ENCODE measurements at places on chromosomes 1 and 21.

- peak; percentile 65 for DNase-seq
Measured at GRCh38 chr1:222275729-222276465, 272.0 kb downstream of the HHIPL2 start.

- DNase-seq, result peak; percentile 48
Measured at GRCh38 chr1:181179987-181180365, 91.5 kb downstream of the IER5 start.

DNA sequence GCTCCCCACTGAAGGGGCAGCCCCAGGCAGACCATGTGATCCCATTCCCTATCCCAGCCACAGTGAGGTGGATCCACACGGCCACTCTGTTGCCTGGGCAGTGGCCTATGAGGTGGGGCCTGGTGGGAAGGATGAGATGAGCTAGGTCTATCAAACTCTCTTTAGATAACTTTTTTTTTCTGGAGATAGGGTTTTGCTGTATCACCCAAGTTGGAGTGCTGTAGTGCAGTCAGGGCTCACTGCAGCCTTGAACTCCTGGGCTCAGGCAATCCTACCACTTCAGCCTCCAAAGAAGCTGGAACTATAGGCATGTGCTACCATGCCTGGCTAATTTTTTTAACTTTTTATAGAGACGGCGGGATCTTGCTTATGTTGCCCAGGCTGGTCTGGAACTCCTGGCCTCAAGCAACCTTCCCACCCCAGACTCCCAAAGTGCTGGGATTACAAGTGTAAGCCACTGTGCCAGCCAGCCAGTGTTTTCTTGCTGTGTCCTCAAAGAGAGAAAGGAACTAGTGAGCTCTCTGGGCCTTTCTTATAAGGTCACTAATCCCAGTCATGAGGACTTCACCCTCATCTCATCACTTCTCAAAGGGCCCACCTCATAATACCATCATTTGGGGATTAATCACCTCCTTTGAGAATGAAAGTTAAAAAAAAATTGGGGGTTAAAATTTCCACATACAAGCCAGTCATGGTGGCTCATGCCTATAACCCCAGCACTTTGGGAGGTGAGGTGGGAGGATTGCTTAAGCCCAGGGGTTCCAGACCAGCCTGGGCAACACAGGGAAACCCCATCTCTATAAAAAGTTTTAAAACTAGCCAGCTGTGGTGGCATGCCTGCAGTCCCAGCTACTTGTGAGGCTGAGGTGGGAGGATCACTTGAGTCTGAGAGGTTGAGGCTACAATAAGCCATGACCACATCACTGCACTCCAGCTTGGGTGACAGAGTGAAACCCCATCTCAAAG is 36.6 kb downstream of the H3-3A start:
- no peak for DNase-seq

DNA sequence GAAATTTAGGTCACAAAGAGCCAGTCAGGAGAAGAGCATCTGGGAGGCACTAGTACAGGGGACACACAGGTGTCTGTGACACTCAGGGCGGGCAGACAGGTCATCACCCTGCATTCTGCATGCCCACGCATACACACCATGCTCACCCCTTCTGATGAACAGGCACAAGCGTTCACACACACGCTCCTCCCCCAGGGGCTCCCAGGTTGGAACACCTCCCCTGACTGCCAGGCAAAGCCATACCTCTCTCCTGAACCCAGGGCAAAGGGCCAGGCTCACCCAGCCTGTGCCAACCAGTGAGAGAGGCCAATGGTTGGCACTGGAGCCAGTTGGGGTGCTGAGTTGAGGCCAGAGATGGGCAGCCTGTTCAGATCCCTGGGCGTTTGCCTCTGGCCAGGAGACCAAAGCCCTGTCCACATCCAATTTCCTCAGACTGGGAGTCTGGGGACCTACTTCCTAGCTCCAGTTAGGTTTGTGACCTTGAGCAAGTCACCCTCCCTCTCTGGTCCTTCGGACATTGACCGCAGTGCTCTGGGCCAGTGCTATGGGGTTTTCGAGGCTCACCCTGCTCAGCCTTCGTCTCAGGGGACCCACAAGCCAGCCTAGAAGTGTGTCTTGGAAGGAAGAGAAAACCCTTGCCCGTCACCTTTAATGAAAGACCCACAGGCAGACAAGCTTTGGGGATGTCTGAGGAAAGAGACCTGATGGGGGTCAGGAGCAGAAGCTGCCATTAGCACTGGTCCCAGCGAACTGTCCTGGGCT is 5.8 kb upstream of the LAD1 start:
- no peak for DNase-seq

All from NCI-H1436 (cell line).